Stimulated activated CD4-positive, alpha-beta T cell treated with anti-CD3 and anti-CD28 coated beads, Interleukin-15, amount 100 ng/mL, for 1 hour (primary cell): ENCODE measurements at places on chromosomes 6 and 20.

DNA sequence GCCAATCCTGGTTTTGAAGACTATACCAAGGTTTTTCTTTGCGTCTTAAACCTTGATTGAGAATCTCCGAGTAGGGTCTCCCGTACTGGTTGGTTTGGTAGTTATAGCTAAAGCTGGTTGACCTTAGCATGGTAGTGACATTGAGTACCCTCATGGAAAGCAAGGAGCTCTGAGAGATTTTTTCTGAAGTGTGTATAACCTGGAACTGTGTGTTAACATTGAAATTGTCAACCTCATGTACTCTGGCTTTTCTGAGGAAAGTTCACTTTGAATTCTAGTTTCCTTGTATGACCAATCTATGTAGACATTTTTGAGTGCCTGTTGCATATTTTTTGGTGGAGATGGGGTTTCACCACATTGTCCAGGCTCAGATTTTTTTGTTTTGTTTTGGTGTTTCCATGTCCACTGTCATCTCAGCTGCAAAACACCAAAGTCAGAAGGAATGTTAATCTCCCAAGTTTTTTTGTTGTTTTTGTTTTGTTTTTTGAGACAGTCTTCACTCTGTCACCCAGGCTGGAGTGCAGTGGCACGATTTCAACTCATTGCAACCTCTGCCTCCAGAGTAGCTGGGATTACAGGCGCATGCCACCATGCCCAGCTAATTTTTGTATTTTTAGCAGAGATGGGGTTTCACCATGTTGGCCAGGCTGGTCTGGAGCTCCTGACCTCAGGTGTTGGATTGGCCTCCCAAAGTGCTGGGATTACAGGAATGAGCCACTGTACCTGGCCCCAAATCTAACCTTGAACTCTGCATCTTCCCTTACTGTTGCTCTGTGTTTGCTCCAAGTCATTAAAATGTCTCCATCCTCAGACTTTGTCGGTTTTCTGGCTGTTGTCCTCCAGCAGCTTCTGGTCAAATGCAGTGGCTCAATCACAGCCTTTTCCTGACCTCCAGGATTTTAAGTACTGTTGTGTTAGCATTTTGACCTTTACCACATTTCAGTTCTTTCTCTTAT lies 4.3 kb downstream of the RPS12 start:
- no peak for DNase-seq

DNA sequence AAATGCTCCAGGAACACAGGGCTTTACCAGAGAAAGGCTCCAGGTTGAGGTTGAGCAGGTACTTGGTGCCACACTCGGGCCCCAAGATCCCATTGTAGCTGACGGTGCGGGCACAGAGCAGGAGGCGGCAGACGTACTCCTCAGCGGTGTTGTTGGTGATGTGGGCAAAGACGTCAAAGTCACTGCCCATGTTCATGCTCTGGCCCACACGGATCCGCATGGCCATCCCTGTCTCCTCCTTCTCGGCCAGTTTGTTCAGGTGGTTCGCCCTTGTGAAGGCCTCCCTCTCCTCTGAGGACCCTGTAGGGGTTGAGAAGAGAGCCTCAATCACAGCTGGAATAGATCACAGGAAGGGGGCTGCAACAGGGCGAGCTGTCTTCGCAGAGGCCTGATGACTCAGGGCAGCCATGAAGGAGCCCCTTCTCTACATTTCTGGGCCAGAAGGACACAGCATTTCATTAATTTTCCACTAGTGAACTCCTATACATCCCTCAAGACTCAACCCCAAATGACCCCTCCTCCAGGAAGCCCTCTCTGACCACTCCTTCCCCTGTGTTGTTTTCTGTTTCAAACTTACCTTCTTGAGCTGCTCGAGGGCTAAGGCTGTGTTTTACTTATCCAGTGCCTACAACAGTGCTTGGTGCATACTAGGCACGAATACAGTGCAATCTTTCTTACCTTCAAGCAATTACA lies 26.8 kb downstream of the TGM2 start:
- no peak for DNase-seq

DNA sequence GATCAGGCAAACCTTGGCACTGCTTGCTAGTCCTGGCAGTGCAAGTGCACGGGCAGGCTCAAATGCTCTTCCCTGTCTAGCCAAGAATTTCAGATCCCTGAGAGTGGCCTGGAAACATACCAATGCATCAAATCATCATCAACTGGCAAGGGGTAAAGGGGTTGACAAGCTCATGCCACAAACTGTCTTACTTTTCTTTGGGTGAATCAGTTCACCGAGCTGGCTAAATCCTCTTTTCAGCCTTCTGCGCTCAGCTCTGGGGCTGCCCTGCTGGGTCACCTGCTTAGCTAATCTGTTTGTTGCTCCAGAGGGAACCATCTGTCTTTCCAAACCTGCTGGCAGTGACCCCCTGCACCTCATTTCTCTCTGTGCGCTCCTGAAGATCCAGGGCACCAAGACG lies 59.5 kb downstream of the LYRM4 start:
- DNase-seq, result no peak

- DNase-seq, result no peak
Measured at GRCh38 chr6:142246960-142247359, 54.8 kb upstream of the ADGRG6 start.

GRCh38 chr6:159101656-159102055 lies 56.9 kb upstream of the TAGAP start:
- DNase-seq, result no peak

DNA sequence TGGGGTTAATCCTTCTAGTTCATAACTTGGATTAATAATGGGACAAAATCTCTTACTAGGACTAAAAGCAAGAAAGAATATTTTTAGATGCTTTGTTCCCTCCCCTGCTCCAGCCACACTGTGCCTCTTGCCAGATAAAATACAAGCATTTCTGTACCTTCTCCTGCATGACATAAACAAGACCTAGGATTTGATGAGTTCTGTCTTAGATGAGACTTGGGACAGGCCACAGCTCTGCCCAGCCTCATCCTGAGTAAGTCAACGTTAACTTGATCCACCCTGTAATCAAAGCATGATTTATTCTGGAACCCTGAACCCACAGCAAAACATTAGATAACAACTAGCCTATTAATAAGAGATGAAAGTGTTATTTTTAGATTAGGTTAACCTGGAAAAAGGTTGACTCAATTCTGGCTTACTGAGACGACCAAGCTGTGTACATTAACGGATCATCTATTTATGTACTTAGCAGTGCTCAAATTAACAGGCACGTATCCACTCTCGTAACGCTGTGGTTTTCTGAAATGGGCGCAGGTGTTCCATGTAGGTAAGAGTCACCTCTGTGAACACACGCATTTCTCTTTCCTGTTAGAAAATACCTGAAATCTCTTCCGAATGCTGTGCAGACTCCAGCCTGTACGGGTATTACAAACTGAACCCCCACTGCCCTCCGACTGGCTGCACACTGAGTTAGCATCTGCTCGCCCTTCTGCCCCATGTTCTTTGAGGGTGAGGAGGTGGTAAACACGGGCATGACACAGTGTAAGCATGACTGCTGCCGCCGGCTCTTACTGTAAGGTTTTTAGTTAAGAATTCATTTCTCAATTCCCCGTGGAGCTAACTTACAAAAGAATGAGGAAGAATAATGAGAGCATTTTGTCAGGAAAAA lies 132.1 kb upstream of the FOXQ1 start:
- no peak for DNase-seq

DNA sequence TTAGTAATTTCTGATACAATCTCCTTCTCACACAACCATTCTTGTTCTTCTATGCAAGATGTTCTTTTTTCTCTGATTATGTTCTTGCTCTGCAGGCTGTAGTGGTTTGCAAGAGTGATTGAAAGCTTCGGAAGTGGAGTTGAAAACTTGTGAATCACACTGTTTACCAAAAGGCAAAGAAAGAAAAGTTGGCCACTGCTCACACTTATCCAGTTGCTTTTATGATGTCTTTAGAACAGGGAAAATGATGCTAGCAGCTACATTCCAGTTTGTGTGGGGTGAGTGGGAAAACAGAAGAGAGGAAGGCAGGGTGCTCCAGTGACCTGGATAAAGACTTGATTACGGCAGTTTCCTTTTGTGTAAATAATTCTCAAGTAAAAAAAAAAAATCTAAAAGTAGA lies 583.3 kb downstream of the TENT5A start:
- no peak for DNase-seq

GRCh38 chr6:3308106-3308505 lies 49.4 kb downstream of the PSMG4 start:
- no peak for DNase-seq

- no peak for DNase-seq
Measured at GRCh38 chr6:30500421-30501355, 11.4 kb downstream of the HLA-E start.

- DNase-seq, result no peak
Measured at GRCh38 chr20:20649945-20650344, 62.5 kb downstream of the RALGAPA2 start.

- no peak for DNase-seq
Measured at GRCh38 chr6:108159981-108160380, 5.8 kb upstream of the NR2E1 start.

DNA sequence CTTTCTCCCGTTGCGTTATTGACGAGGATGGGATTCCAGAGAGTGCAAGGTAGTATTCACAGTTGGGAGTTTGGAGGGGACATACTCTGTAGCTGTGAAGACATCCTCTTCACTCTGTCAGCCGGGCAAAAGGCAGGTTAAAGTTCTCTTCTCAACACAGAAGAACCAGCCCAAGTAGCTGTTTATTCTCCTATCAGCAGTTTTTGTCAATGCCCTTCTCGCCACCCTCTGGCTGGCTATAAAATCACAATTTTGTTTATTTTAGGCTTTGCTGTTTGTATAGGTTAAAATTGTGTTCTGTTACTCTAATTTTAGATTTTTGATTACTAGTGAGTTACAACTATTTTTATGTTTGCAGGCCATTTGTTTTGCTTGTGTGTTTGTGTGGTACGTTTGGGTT lies 37.9 kb upstream of the MAS1 start:
- no peak for DNase-seq

GRCh38 chr20:39311851-39312506 lies 349.8 kb downstream of the DHX35 start:
- no peak for DNase-seq

- DNase-seq, result peak; percentile 47
Measured at GRCh38 chr6:18387061-18387721, at the start of gene RNF144B. TSS of gene RNF144B (plus strand) at chr6:18387350. CDS start at chr6:18399535, 12,185 bp downstream.

DNA sequence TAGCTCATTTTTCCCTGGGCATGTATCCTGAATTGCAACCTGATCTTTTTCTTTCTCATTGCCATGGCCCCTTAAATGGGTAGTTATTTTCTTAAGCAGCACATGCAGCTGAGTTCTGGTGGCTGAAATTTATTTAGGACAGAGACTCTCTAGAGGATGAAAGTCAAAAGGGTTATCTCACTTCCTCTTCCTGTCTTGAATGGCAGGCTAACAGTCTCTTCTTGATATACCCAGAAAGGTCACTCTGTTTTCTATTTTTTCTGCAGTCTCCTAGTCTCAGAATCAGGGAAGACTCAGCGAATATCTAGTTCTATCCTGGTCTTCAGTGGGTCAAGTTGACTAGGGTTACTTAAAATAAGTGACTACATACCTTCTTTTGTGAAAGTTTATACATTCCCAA lies 243.3 kb downstream of the EPHA7 start:
- no peak for DNase-seq

- no peak for DNase-seq
Measured at GRCh38 chr20:24418731-24419130, 50.7 kb upstream of the SYNDIG1 start.

DNA sequence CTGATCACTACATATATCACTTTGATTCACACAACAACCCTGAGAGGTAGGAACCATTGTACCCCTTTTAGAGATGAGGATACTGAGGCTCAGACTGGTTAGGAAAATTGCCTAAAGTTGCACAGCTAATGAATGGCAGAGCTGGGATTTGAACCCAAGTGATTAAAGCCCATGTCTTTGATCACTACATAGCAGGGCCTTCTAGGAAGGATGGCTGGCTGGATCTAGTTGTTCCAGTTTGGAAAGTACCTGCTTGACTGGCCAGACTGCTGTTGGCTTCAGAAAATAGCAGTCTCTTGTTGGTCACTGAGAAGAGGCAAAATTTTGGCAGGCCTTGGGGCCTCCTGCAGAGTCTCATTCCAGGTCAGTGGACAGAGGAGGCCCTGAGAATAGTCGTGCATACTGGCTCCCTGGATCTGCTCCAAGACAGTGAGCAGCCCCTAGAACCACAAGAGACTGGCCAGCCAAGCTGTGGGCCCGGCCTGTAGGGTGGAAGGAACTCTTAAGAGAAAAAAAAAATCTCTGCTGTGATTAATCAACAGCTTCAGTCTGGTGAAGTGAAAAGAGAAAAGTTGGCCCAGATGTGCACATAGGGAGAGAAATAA lies 17.5 kb downstream of the PPARD start:
- no peak for DNase-seq

GRCh38 chr20:33540427-33540826 lies 50.5 kb downstream of the CBFA2T2 start:
- no peak for DNase-seq

GRCh38 chr6:119501798-119502483 lies 152.4 kb upstream of the MAN1A1 start:
- no peak for DNase-seq

DNA sequence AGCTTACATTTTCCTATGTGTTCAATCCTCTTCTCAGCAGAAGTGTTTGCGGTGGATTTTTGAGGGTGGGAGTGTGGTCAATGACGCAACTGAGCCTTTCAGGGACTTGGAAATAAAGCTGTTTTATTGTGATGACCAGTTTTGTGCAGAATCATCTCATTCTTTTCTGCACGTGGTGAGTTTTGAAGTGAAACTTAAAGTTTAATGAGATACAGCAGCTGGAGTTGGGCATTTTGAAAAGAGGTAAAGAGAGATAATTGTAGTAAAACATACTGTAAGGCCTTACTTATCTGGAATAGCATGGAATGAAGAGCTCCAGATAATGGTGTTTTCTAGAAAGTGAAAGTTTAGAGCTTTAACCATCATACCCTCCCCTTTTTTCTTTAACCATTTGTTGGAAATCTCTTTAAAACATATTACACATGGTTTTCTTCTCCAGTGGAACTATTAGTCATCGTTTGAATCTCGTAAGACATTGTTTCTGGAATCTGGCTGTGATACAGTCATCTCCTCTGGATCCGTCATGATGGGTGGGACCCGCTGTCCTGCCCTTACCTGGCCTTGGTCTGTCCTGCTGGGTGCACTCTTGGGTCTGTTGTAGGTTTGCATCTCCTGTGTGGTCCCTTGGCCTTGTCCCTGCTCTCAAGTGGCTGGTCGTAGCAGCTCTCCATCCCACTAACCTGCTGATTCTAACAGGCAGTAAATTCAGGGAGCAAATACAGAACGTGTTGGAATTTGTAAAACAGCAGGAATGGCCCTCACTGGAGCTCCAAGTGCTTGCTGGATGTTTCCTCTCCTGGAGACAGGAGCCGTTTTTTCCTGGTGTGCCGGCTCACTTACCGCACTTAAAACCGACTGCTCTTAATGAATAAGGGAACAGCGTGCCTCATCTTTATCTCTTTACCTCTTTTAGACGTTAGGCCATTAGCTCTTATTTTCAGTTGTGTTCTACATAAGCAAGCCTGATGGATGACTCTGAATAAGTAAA lies 29.8 kb downstream of the UST start:
- DNase-seq, result no peak

DNA sequence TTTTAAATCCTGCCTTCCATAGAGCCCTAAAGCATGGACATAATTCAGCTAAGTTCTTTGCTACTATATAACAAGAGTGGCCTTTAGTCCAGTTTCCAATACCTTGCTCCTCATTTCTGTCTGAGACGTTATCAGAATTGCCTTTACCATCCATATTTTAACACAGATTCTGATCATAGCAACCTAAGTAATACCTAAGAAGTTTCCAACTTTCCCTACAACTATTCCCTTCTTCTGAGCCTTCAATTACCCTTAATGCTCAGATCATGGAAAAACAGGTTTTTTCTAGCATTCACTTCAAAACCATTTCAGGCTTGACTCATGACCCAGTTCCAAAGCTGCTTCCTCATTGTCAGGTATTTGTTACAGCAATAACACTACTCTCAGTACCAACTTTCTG lies 367.1 kb downstream of the C6orf118 start:
- DNase-seq, result no peak

- DNase-seq, result no peak
Measured at GRCh38 chr6:15046751-15047150, 199.1 kb upstream of the JARID2 start.
